ENCODE measurements at places on chromosomes 12 and 14. TPM values are rescaled to one million over a fixed set of nuclear protein-coding genes. Genes with fewer than 3 reads are reported as not detected.

- DNase-seq = no peak
Measured at GRCh38 chr14:39036760-39037159, 66.3 kb downstream of the SEC23A start.

GRCh38 chr12:103997286-103997900 lies 31.7 kb downstream of the TDG start:
- no peak for DNase-seq

- no peak for DNase-seq
Measured at GRCh38 chr12:67920413-67920812, 68.8 kb upstream of the IFNG-AS1 start.

DNA sequence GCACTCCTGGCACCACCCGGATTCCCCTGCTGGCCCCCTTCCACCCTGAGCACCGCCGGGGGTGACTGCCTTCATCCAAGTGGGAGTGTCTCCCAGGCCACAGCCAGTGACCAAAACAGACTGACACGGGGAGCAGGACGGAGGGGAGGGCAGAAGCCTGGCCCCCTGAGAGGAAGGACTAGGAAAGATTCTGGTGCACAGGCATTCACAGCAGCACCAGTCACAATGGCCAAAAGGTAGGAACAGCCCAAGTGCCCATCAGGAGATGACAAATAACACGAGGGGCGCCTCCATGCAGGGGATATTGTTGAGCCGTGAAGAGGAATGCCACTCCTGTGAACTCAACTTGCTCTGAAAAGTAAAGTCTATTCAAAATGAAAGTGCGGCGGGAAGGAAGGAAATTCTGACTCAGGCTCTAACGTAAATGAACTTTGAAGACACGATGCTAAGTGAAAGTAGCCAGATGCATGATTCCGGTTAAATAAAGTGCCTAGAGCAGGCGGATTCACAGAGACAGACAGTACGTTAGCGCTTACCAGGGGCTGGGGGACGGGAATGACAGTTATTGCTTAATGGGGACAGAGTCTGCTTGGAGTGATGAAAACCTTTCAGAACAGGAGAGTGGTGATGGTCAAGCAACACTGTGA lies 146.1 kb upstream of the NCOR2 start:
- DNase-seq = no peak

DNA sequence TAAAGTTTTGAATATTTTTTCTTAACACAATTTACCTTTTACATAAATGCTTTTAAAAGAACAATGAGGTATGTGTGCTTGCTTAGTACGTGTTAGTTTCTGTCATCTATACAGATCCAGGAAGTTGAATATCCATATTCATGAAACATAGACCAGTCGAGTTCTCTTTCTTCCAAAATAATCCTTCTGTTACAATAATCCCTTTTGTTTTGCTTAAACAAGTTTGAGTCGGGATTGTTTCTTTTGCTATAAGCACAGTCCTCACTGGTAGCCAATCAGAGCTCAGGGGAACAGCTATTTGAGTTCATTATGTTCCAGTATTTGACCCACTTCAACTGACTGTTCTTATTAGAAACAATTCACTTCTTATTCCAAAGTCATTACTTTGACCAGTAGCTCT lies 214.7 kb upstream of the FLRT2 start:
- DNase-seq = no peak

The MUCL1 gene
- not detected for total RNA-seq

The AP5M1 gene
- 38.8 TPM for total RNA-seq

The RASSF9 gene
- total RNA-seq = 7.9 TPM

The RXYLT1 gene
- total RNA-seq = 13.3 TPM

The ALX1 gene
- total RNA-seq = not detected

Measured in upper lobe of right lung (tissue), 1 donor.